A549 (cell line): ENCODE measurements at places on chromosomes 1 and 21.

DNA sequence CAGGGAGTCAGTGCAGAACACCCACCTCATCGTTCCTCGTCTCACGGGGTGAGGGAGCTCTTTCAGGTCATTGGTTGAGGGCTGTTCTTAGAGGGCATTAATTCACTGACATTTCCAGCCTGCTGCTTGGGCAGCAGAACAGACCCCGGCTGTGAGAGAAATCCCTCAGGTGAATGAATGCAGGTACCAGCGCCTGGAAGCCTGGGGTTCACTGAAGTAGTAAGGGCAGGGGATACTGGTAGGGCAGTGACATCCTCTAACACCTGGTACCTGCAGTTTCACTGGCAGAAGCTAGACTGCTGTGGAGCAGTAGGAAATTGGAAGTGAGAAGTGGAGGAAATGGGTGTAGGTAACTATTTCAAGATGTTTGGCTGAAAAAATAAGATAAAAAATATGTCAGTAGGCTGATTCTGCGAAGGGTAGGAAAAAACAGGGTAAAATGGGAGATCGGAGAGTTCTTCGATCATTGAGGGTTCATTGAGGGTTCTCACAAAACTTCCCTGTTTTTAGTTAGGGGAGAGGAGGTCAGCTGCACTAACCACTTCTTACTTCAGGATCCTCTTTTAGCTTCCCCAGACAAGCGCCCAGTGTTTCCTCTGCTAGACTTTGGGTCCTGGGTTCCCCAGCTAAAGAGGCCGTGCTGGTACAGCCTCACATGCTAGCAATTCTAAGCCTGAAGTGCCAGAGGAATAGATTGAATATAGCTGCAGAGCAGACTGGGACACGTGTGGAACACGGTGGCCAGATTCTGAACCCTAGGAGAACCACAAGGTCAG lies 55.2 kb downstream of the RNF220 start:
- DNase-seq, result no peak

- no peak for DNase-seq
Observed at GRCh38 chr1:209835782-209836298, 8.1 kb downstream of the UTP25 start.

DNA sequence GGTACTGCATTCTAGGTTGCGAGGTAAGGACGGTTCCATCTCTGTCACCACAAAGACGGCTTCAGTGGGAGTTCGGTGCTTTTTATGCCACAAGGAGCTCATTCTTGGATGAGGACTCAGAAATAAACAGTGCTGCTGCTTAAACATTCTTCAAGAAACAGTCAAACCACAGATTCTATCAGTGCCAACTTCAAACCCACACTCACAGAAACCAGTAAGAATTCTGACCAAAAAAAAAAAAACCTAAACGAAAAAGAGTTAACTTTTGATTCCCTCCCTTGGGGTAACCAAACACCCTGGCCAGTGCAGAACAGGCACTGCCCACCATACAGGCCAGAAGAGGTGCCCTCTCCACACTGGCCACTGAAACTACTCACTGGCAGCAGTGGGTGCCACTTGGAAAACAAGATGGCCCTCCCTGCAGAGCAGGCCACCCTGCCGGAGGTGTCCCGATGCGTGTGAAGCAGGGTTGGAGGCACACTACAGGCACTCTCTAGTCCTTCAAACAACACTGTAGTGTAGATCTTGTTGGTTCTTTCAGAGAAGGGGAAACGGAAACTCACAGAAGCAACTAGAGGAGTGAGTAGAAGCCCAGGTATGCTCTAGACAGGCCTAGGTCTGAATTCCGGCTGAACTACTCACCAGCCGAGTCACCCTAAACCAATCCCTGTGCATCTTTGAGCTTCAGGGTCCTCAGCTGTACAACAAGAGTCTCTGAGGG lies 87.3 kb upstream of the TLR5 start:
- DNase-seq, result no peak

DNA sequence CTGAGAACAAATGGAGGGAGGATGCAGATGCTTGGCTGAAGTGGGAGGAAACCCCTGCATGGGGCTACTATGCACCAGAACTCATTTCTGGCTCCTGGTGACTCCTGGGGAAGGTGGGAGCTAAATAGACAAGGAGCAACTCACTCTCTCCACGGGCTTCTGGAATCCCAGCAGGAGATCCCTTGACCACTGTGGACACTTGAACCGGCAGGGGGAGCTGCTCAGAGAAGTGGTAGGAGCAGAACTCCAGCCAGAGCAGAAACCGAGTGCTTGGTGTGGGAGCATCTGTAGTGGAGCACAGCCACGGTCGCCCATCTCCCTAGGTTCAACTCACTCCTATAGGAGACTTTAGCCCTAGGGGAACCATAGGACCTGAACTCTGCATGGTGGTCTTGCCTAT lies 205.6 kb upstream of the GJB5 start:
- no peak for DNase-seq

DNA sequence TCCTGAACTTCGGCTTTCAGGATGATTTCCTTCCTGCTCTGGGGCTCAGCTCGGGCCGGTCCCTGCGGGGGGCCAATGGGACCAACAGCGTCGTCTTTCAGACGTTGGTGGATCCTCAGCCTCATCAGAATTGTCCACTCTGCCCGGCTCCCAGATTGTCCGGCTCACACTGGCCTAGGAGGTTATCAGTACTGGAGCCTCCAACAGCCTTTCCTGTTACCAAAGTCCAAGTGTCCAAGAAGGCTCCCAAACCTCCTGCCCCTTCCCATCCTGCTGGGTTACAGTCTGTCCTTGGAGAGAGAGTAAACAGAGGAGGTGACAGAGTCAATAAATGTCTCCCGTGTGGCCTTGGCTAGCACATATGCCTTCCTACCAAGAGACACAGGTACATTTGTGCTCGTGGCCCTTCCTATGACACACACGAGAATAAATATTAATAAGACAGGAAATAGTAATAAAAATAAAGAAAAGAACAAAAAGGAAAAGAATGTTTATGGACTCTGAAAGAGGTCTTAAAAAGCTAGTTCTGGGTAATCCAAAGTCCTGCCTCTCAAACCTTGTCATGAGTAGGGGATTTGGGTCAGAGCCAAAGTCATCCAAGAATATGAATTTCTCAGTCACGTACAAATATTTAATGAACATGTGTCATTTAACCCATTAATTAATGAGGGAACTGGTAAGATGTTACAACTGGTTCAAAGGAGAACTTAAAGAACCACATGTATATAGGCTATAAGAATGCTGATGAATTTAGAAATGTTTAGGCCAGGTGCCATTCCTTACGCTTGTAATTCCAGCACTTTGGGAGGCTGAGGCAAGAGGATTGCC lies 80.8 kb upstream of the SLC2A1 start:
- no peak for DNase-seq

- DNase-seq, result no peak
Observed at GRCh38 chr1:6512245-6512907, 20.9 kb upstream of the PLEKHG5 start.

GRCh38 chr21:31844206-31844605 lies 28.6 kb upstream of the HUNK start:
- no peak for DNase-seq

DNA sequence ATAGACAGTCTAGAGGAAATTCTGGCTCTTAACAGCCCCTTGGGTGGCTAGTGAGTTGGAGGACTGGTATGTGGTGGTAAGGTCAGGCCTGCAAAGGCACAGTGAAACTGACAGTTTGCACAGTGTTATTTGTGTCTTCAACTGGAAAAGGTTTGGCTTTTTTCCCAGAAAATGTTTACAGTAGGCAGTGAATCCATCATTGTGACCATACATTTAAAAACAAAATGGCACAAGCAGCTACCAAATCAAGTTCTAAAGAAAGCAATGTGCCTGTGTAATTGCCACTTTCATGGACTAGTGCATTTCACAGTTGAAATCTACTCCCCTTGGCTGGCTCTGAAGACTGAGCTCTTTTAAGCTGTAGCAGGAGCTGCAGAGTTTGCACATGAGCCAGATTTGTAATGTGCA lies 24.8 kb downstream of the ATPAF1 start:
- DNase-seq, result peak; percentile 70

DNA sequence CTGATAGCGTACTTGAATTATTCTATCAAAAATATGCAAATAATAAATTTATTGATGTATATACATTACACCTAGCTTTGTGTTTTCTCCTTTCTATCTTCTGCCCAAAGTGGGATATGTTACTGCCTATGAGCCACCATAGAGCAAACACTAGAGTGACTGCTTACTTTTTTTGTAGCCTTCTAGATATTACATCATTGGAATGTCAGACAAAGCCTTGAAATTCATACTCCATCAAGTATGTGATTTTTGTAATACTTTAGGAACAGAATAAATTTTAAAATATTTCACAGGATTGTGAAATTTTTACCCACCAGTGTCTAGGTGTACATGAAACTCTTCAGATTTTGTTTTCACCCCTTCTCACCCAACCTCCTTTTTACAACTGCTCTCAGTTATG lies 787.6 kb downstream of the USP25 start:
- no peak for DNase-seq

DNA sequence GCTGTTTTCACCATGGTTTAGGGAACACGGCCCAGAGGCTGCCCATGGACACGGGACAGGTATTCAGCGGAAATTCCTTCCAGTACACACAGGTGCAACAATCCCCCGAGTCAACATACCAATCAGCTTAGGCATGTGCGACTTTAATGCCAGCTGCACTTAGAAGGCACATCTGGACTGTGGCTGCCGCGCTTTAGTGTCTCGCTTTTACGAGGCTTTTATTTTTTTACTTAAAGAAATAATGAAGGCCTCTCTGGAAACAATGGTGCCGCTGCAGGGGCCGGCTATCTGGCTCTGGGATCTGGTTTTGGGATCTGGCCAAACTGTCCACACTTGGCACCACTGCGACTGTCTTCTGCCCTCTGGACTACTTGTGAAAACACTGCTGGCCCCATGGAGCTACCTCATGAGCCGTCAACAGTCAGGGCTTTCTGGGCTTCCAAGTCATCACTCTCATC lies 55.5 kb downstream of the SLC66A1 start:
- DNase-seq, result no peak

GRCh38 chr1:81780705-81781454 lies 19.9 kb upstream of the ADGRL2 start:
- DNase-seq, result no peak

- no peak for DNase-seq
Observed at GRCh38 chr1:67847466-67847865, 14.2 kb upstream of the GNG12 start.

DNA sequence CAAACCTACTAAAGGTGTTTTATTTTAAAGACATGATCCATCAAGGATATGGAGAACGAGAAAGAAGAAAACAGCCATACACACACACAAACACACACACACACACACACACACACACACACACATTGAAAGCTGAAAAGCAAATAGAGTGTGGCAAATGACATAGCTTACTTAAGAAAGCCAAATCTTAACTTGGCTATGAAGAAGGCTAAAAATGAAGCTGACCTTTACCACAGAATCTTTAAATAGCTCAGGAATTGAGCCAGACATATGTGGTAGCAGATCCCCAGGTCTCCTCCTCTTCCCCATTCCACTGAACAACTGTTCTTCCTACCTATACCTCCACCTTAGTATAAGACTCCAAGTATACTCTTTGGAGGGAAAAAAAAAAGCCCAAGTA lies 185.6 kb downstream of the CLEC20A start:
- DNase-seq, result no peak

DNA sequence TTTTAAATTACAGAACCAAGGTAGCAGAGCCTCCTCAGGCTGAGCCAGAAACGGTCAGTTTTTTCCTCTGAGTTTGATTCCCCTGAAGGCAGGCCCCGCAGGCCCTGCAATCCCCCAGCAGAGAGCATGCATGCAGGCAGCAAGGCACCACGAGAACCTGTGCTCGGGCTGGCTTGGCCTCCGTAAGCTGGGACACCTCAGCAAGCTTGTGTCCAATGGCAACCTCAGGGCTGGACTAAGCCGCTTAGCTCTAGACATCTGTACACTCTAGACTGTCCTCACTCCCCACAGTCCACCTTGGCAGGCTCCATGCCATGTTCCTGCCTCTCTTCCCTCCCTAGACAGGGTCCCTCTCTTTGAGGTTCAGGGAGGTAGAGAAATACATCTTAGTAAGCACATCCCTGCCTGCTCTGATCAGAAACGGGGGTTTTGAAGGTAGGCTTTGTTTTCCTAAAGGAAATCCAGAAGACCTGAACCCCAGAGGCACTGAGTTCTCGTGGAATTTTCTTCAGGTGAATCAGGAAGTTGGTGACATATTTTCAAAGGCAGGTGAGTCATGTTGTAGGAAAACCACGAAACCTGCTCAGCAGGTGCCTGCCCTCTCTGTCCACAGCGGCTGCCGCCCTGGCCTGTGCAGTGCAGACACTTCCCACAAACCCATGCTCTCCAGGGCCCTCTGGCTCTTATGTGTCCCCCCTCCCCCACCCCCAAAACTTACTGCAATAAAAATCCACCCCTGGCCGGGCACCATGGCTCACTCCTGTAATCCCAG lies 7.0 kb downstream of the TMEM63A start:
- no peak for DNase-seq

DNA sequence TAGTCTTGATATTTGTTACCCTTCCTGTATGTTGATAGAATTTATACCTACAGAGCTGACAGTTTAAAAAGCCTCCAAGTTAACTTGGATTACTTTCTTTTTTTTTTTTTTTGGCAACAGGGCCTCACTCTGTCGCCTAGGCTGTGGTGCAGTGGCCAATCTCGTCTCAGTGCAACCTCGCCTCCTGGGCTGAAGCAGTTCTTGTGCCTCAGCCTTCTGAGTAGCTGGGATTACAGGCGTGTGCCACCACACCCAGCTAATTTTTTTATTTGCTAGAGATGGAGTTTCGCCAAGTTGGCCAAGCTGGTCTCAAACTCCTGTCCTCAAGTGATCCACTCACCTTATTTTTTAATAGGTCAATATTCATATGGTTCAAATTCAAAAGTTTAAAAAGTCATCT lies 32.7 kb downstream of the WDTC1 start:
- no peak for DNase-seq

GRCh38 chr1:44645476-44646244 lies 28.6 kb downstream of the TMEM53 start:
- no peak for DNase-seq

GRCh38 chr1:8239306-8240023 lies 78.4 kb upstream of the SLC45A1 start:
- DNase-seq, result peak; percentile 58

DNA sequence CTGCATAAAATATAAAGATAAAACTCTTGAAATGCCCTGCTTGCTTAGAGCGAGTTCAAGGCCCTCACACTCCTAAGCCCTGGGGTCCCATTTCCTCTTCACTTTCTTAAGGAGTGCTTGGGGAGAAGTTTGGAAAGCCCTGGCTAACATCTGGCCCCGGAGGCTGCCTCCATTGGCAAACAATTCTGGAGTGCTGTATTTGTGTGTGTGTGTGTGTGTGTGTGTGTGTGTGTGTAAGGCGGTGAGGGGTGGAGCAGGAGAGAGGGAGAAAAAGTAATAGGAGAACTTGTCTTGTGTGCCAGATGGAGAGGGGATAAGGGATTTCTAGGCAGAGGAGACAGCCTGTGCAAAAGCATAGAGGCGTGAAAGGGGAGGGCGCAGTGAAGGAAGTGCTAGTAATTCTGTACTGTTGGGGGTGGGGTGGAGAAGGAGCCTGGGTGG lies 578 bp upstream of the TRIM62 start:
- DNase-seq, result no peak
